ENCODE measurements at places on chromosomes 16 and 17.

DNA sequence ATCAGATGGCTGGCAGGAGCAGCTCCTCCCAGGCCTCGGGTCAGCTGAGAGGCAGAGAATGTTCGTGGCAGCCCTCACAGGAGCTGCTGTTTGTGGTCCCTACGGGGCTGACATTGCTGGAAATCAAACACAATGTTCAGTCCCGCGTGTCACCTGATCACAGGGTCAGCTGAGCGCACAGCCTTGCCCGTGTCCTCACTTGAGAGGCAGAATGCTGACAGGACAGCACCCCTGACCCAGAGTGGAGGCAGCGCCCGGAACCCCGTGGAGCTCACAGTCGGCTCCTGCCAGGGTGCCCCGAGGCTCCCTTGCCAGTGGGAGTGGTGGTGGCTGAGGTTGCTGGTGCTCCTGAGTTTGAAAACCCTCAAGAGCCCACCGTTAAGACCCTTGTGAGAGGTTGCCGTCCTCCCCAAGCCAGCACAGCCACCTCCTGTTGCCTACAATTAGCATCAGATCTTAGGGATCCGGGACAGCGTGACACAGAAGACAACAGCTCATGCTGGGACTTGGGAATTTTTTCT lies 3.6 kb upstream of the CHMP6 start:
- no peak for DNase-seq

GRCh38 chr16:88487920-88488851 lies 35.1 kb downstream of the ZFPM1 start:
- DNase-seq, result no peak

GRCh38 chr17:55693254-55694216 lies 29.1 kb downstream of the TMEM100 start:
- DNase-seq, result no peak

DNA sequence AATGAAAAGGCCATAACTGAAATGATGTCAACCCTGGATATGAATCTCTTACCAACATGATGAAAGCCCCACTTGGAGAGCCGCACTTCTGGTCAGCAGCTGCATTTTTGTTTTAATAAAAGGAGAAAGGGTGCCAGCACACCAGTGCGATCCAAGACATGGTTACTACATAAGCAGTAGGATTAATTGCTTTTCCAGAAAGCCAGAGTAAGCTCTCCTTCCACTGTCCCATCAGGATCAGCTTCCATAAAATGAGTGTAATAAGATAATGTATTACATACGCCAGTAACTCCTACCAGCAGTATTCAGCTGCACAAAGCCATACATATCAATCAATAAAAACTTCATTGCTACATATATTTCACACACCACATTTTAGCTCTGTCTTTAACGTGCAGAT lies 26.3 kb upstream of the NACA2 start:
- no peak for DNase-seq

- DNase-seq, result no peak
Observed at GRCh38 chr16:50534958-50535357, 13.2 kb upstream of the NKD1 start.

DNA sequence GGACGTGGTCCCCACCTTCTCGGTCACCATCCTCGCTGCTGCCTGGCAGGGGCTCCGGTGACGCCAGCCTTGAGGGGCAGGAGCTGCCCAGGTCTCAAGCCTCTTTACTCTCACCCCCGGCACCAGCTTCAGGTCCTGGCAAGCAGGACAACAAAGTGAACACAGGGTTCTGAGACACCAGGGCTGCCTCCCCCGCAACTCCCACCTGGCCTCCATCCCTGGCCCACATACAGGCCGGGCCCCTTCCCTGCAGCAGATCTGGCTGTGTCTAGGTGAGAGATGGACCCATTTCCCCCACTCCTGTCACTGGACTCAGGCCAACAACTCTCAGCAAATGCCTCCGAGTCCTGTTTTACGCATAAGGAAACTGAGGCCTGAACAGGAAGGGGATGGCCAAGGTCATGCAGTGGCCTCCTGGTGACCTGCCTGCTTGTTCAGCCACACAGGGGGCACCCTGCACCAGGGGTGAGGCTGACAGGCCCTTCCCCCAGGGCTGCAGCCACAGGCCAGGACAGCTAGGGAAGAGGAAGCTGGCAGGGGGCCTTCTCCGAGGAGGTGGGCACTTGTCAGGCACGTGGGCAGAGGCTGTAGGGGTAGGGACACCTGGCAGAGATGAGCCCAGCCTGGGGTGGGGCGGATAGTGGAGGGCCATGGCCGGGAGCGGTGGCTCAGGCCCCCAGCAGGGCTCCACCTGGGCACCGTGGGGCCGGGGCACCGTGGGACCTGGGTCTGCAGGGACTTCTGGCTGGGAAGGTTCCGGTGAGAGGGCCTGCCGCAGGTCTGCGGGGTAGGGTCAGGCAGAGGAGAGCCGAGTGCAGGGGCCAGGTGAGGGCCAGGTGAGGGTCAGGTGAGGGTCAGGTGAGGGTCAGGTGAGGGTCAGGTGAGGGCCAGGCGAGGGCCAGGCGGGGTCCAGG lies 46.7 kb upstream of the PVALEF start:
- DNase-seq, result no peak

DNA sequence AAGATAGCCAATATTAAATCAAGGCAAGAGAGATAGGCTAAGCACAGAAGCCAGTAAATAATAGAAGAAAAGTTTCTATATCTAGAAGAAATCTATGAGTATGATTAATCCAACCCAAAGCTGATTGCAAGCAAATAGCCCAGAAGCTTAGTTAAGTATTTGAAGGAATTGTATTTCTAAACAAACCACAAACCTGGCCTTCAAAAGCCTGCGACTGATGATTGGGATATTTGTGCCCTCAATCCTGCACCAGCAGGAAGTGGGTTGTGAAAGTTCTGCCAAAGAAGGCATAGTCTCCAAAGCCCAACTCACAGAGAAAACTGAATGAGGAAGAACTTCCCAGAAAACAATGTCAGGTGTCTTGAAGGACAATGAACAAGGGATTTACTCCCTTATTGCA lies 114.5 kb upstream of the C17orf78 start:
- DNase-seq, result no peak

DNA sequence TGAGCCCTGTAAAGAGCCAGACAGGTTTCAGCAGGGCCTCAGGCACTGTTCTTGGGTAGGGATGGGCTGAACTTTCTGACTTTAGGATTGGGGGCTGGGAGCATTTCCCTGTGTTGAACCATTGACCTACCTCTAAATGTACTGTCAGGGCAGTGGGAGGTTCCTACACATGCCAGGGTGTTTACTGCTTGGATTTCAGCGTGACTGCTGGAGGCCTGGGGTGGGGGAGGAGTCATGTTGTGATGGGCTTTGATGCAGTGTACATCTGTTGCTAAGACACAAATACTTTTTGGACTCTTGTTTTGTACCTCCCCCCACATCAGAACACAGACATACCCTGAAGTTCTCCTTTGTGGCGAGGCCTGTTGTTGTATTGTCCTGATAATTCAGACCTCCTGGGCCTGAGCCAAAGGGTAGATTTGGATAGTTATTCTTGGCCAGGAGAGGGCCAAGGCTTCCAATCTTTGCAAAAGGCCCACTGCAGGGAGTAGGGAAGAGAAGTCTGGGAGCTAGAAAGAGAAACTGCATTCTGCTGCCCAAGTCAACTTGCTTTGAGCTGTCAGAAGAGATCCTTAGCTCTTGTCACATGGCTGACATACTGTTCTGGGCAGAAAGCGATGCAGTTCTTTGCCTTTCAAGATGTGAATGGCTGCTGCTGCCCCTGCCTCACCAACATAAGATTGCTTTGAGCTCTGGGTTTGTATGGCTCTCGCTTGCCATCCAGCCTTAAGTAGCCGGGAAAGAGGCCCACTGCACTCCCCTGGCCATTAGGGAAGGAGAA lies 3.7 kb downstream of the NFE2L1 start:
- no peak for DNase-seq

GRCh38 chr17:1867307-1867706 lies 37.5 kb downstream of the RPA1 start:
- no peak for DNase-seq

DNA sequence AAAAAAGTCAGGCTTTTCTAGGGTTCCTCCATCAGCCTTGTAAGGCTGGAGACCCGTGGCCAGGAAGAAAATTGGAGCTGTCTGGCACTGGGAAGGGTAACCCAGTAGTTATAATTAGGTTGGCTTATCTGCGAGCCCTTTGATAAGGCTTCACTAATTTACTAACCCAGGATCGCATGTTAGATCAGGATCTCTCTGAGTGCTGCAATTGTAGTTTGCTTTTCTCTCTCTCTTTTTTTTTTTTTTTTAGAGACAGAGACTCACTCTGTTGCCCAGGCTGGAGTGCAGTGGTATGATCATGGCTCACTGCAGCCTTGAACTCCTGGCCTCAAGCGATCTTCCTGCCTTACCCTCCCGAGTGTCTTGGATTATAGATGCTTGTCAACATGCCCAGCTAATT lies 17.0 kb downstream of the ABCC1 start:
- DNase-seq, result no peak

DNA sequence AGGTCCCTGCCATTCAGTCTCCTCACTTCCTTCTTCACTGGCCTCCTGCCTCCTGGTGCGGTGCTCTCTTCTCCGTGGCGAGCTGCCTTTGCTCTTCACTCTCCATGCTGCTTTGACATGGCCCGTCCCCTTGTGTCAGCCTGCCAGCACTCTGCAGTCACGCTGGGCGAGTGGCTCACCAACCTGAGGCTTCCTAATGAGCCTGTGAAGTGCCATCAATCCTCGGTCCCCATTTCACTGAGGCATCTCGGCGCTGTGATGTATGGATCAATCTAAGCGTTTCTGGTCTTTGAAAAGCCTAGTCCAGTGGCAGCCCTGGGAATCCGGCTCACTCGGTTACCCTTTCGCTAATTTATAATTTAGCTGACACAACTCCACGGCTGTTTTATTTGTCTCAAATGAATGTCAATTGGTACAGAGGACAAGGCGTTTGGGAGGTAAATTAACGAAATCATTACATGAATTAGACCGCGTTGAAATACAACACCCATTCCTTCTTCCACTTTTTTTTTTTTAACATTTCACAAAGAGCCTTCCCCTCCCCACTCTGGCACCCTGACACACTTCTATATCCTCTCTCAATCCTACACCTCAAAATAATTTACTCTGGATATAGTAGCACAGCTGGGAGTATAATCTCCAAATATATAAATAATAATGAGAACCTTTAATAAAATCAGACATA lies 610.7 kb downstream of the TMEM114 start:
- DNase-seq, result no peak

DNA sequence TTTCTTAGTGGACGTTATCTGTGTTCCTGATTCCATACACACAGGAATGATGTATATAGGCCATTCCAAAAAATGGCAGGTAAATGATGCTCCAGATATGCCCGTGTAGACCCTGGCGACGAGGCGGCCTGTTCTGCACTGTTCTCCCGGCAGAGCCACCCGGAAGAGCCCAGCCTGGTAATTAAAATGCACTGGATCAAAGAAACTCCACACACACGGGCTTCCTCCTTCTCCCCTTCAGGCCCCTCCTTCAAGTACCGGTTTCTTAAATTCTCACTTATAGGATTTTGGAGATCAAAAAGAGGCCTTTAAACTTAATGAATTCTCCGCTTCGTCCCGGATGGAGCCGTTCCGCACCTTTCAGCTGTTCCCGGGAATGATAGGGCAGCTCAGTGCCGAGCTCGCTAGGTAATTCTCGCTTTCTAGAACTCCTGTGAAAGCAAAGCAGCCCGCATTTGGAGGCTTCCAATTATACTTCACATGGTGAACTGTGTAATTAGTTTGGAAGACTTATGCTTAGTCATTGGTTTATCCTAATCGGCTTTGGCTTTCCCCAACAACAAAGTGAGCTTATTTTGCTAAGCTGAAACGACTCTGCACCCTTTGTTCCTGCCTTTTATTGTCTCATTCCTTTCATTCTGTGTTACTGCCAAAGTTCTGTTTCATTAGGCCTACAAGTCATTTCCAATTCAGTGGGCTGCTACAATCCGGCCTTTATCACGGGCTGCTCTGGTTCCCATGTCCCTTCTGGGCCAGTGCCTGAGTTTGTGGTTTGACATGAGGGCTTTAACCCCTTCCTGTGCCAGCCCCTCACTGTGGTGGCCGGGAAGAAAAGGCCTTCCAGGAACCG lies 150.0 kb downstream of the MSI2 start:
- no peak for DNase-seq

- DNase-seq, result no peak
Observed at GRCh38 chr16:68310437-68310773, 341 bp downstream of the SLC7A6OS start.

DNA sequence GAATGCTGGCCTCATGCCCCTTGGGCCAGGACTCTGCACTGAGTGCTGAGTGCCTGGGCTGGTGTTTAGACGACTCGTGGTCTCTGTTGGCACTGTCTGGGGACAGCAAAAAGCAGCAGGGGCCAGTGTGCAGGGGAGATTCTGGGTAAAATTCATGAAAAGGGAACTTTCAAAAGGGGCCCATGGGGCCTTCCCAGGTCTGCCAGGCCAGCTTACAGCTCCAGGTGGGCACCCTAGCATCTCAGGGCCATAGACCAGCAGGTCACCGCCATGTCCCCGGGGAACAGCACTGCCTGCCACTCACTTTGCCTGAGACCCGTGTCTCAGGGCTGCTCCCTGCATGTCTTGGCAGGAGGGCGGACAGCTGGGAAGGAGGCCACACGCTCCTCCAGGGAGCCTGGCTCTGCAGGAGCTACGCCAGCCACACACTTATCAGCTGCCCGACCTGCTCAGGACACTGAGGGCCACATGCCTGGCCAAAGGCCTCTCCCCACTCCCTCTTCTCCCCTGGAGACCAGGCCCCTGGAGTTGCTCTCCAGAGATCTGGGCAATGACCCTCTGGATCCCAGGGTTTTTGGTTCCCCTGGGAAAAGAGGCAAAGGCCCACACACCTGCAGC lies 8.8 kb upstream of the FASN start:
- DNase-seq, result no peak

GRCh38 chr16:58211846-58212245 lies 13.9 kb upstream of the CSNK2A2 start:
- DNase-seq, result no peak

DNA sequence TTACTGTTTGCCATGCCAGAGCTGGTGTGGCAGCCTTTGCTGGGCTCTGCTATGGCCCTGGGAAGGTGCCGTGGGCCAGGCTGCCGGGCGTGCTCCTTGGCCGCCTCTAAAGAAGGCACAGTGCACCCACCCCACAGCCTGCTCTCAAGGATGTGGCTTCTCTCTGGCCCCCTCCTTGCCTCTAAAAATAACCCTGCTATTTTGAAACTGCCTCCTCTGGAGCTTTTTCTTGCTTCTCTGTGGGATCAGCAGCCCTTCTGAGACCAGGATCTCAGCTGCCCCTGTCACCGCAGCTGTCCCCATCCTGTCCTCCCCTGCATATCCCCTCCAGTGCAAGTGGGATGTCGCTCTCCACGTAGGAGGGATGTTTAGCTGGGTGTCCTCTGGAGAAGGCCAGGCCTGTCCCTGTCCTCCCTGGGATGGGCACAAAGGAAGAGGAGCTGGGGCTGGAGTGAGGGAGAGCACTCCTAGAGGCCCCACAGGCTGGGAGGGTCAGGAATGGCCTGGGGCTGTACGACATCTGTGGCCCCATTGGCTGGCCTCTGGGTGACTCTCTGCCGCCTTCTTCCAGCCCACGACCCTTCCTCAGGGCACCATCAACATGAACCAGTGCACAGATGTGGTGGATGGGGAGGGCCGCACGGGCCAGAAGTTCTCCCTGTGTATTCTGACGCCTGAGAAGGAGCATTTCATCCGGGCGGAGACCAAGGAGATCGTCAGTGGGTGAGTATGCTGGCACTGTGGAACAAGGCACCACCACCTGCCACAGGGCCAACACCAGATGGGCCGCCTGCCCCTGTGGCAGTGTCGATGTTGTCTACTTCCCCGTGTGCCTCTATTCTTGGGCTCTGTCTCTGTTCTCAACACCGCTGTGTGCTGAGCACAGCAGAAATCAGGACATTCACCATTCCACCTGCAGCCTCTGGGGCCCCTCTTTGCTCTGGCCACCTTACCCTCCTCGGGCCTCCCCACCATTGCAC lies 79.7 kb downstream of the PLD6 start:
- DNase-seq, result no peak

All from activated CD4-positive, CD25-positive, alpha-beta regulatory T cell treated with anti-CD3 and anti-CD28 coated beads, Interleukin-2, amount 50 U/mL, for 72 hours (primary cell).